ENCODE measurements at places on chromosomes 6 and 20.

DNA sequence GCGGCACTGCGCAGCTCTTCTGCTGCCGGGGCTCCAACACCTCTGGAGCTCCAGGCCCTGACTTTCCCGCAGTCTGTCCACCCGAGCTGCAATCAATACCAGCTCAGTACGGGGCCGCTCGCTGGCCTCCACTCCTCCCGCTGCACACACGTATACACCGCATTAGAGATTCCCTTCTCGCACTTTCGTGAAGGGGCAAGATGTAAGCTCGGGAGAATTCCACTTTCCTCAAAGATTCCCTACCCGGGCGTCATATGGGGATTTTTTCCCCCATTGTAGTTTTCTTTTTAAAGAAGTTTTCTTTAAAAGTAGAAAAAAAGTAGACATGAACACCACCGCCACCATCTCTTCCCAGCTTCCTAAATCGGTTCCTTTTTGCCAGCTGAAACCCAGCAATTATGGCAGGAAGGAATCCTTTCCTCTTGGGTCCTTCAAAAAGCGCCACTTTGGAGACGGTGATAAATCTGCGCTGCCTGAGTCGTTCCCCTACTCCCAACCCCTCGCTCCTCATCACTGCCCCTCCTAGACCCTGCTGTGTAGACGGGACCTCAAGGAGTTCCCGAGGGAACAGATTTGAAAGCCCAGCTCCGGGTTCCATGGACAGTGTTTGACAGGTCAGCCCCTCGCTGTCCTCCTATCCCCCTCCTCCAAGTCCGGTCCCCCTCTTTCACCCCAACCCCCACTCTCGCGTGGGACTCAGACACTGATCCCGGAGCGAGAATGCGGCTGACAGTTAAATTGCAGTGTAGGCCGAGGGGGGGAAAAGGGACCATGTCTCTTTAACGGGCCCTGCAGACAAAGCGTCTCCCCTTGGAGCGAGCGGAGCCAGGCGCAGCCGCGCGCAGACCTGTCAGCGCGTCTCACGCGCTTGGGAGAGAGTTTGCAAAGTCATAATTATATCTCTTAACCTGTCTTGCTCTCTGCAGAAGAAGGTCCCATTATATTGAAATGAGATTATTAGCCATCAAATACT lies 39.5 kb downstream of the NCR2 start:
- H3K4me3 ChIP-seq = no peak overlapping the region
- H3K27me3 ChIP-seq = no peaks in the 10 kb centered on the region
- no peaks in the 10 kb centered on the region for H3K36me3 ChIP-seq
- H3K27ac ChIP-seq = no peak overlapping the region

DNA sequence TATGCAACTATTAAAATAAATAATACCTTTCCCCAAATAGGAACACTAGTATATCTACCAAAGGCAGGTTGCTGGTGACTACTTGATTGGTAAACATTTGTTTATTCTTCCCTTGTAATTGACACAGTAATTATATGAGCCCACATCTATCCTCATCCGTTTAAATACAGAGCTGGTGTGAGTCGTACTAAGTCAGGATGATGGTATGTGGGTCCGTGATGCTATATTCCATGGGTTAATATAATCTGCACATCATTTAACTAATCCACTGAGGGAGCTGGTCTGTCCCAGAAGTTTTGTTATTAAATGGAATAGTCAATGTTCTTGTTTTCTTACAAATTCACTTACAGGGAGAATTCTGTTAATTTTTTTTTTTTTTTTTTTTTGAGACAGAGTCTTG lies 164.0 kb upstream of the AGPAT4 start:
- no peak for DNase-seq
- no peaks in the 10 kb centered on the region for H3K27me3 ChIP-seq
- H3K4me3 ChIP-seq = no peak overlapping the region
- H3K27ac ChIP-seq = no peak overlapping the region

GRCh38 chr6:5164092-5164491 lies 79.0 kb downstream of the PPP1R3G start:
- no peaks in the 10 kb centered on the region for H3K36me3 ChIP-seq
- no peak overlapping the region for H3K27ac ChIP-seq
- no peak for DNase-seq

DNA sequence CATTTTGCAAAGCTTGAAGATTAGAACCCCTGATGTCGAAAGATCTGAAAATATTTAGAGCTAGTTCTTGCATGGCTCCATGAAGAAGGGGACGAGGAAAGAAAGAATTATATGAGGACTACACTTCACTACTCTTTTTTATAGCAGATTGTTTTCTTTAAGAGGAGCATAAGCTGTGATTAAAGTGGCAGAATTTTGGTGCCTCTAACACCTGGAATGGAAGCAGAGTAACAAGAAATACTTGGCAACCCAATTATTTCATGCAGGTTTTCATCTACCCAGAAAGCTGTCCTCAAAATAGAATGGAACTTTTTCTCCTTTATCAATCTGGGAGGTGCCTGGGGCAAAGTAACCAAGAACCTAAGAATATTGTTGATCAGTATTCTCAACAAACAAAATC lies 4.0 kb downstream of the METTL24 start:
- no peak for DNase-seq
- no peaks in the 10 kb centered on the region for H3K36me3 ChIP-seq
- no peak overlapping the region for H3K4me3 ChIP-seq
- no peaks in the 10 kb centered on the region for H3K27me3 ChIP-seq
- no peak overlapping the region for H3K27ac ChIP-seq

DNA sequence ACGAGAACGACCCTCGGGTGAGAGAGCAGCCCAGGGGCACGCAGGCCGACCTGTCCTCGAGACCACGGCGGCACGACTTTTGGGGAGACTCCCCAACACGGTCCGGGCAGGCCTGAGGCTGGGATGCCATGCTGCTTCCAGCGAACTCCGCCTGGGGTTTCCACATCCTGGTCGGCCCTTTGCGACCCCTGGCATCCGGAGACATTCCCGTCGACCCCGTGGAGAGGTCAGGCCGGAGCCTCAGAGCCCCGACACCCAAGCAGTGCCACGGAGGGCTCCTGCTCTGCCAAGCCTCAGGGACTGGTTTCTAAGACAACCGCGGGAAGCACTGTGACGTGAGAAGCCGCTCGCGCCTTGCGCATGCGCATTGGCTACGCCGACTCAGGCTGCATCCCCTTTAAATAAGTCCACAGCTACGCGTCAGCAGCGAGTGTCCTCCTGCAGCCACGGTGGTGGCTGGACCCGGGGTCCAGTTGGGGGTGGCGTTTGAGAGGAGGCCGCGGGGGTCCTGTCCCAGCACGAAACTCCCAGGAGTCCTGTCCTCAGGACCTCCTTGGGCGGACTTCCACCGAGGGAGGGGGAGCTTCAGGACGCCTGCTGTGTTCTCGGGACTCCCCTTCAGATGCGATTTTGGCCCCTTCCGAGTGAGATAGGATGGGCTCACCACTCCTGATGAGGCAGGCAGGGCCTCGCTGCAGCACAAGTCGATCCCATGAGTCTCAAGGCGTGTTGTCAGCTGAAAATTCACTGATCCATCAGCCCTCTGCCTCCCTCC lies 1089.3 kb upstream of the DEFB115 start:
- H3K36me3 ChIP-seq = no peaks in the 10 kb centered on the region
- no peak overlapping the region for H3K27ac ChIP-seq
- no peaks in the 10 kb centered on the region for H3K27me3 ChIP-seq
- DNase-seq = no peak

- H3K36me3 ChIP-seq = no peaks in the 10 kb centered on the region
- H3K4me1 ChIP-seq = peaks cover 5% of the 10 kb centered on the region
- no peaks in the 10 kb centered on the region for H3K27me3 ChIP-seq
- H3K27ac ChIP-seq = no peak overlapping the region
These were observed 56.7 kb downstream of the VEGFA start for GRCh38 chr6:43826730-43827129.

- H3K27me3 ChIP-seq = no peaks in the 10 kb centered on the region
- H3K36me3 ChIP-seq = no peaks in the 10 kb centered on the region
- H3K27ac ChIP-seq = no peak overlapping the region
- no peak overlapping the region for H3K4me3 ChIP-seq
- DNase-seq = no peak
These were observed 12.7 kb upstream of the SLC17A1 start for GRCh38 chr6:25844518-25844917.

- H3K4me1 ChIP-seq = no peaks in the 10 kb centered on the region
- no peak for DNase-seq
- H3K36me3 ChIP-seq = no peaks in the 10 kb centered on the region
- H3K27ac ChIP-seq = no peak overlapping the region
- H3K4me3 ChIP-seq = no peak overlapping the region
These were observed 37.6 kb upstream of the PLCB1 start for GRCh38 chr20:8094415-8094818.

GRCh38 chr20:51966296-51966971 lies 164.1 kb upstream of the SALL4 start:
- no peaks in the 10 kb centered on the region for H3K4me1 ChIP-seq
- H3K36me3 ChIP-seq = no peaks in the 10 kb centered on the region
- no peak overlapping the region for H3K27ac ChIP-seq
- H3K27me3 ChIP-seq = no peaks in the 10 kb centered on the region
- no peak overlapping the region for H3K4me3 ChIP-seq

- H3K27ac ChIP-seq = no peak overlapping the region
- H3K27me3 ChIP-seq = no peaks in the 10 kb centered on the region
- H3K4me1 ChIP-seq = peaks cover 5% of the 10 kb centered on the region
- no peak for DNase-seq
- no peaks in the 10 kb centered on the region for H3K36me3 ChIP-seq
- no peak overlapping the region for H3K4me3 ChIP-seq
These were observed 4.5 kb upstream of the SYS1 start for GRCh38 chr20:45358282-45359068.

GRCh38 chr6:121603486-121603885 lies 168.0 kb downstream of the GJA1 start:
- no peaks in the 10 kb centered on the region for H3K27me3 ChIP-seq
- no peaks in the 10 kb centered on the region for H3K4me1 ChIP-seq
- H3K27ac ChIP-seq = no peak overlapping the region

DNA sequence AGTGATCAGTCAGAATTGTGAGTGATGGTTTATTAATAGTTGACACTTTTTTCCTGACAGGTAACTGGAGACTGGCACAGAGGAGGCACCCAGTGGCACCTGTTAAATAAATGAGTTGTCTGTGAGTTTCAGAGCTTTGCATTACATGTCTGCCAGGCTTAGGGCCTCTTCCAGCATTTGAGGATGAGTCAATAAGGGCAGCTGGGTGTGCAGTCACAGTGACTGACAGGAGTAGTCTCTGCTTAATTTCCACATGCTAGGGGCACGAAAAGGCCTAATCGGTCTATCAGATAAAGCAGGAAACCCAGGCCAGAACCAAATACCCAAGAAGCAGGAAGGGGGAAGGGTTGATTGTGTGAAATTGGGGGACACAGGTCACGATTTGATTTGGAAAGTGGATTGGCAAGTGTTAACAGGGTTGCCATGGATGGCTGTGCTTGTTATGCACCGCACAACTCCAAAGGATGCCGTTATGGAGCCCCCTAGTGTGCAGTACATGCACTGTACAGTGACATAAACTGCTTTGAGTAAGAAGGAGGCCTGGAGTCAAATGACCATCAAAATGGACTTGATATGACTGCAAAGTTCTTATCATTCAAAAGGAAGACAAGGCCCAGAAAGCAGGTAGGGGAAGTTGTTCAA lies 111.9 kb upstream of the GGTLC1 start:
- no peaks in the 10 kb centered on the region for H3K4me1 ChIP-seq
- no peaks in the 10 kb centered on the region for H3K36me3 ChIP-seq
- no peaks in the 10 kb centered on the region for H3K27me3 ChIP-seq
- peak; percentile 85 for DNase-seq
- no peak overlapping the region for H3K4me3 ChIP-seq
- H3K27ac ChIP-seq = no peak overlapping the region
